ENCODE measurements at places on chromosomes 12 and 14. TPM values are rescaled to one million over a fixed set of nuclear protein-coding genes. Genes with fewer than 3 reads are reported as not detected.

MDGA2 gene
- under 0.01 TPM for total RNA-seq

ACSS3 gene
- total RNA-seq = 19.8 TPM

SLC6A15 gene
- 30.0 TPM for total RNA-seq

PRB2 gene
- not detected for total RNA-seq

EXOC3L4 gene
- total RNA-seq = 0.44 TPM

NXPH4 gene
- 3.2 TPM for total RNA-seq

SAMD15 gene
- 3.3 TPM for total RNA-seq

TAS2R9 gene
- total RNA-seq = not detected

FGF23 gene
- total RNA-seq = not detected

CLEC7A gene
- total RNA-seq = not detected

OLR1 gene
- not detected for total RNA-seq

IRAK3 gene
- total RNA-seq = 10.8 TPM

KRT6A gene
- total RNA-seq = under 0.01 TPM

OR10P1 gene
- not detected for total RNA-seq

Data from smooth muscle cell of trachea (primary cell).